ENCODE measurements at places on chromosomes 13 and 19.

GRCh38 chr19:35521124-35521743 is 6.9 kb downstream of the SBSN start:
- DNase-seq = no peak

DNA sequence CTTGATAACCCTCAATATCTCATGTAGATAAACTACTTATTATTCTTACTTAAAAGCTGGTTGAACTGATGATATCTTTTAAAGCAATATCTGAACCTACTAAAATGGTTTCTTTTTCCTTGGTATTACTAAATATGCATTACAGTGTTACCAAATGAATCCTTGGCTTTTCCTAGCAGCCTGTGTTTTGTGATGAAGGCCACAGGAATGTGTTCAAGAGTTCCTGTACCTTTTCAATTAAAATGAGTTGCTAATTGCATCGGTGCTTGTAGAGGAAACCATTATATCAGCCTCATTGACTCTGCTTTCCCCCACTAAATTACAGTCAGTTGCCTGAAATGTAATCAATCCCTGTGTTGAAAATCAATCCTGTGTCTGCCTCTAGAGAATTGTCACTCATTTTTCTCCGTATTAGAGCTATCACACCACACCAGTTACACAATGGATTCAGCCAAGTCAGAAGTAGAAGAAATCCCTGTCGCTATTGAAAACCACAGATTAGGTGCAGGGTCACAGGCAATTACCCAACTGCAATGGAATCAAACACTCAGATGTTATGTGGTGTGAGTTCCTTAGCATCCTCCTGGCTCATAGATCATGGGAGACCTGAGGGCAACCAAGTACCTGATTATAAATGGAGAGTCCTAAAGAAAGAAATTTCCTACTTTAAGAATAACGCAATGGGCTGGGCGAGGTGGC is 13.3 kb downstream of the FAM216B start:
- DNase-seq = no peak

GRCh38 chr13:71448080-71448630 is 418.8 kb downstream of the DACH1 start:
- no peak for DNase-seq

- DNase-seq = no peak
Observed at GRCh38 chr19:16037424-16038195, 38.7 kb upstream of the TPM4 start.

GRCh38 chr13:20848203-20848602 is 54.3 kb downstream of the XPO4 start:
- DNase-seq = no peak

- DNase-seq = no peak
Observed at GRCh38 chr13:78129823-78130222, 211.2 kb upstream of the EDNRB start.

GRCh38 chr13:112729408-112729807 is 39.6 kb downstream of the ATP11A start:
- DNase-seq = no peak

DNA sequence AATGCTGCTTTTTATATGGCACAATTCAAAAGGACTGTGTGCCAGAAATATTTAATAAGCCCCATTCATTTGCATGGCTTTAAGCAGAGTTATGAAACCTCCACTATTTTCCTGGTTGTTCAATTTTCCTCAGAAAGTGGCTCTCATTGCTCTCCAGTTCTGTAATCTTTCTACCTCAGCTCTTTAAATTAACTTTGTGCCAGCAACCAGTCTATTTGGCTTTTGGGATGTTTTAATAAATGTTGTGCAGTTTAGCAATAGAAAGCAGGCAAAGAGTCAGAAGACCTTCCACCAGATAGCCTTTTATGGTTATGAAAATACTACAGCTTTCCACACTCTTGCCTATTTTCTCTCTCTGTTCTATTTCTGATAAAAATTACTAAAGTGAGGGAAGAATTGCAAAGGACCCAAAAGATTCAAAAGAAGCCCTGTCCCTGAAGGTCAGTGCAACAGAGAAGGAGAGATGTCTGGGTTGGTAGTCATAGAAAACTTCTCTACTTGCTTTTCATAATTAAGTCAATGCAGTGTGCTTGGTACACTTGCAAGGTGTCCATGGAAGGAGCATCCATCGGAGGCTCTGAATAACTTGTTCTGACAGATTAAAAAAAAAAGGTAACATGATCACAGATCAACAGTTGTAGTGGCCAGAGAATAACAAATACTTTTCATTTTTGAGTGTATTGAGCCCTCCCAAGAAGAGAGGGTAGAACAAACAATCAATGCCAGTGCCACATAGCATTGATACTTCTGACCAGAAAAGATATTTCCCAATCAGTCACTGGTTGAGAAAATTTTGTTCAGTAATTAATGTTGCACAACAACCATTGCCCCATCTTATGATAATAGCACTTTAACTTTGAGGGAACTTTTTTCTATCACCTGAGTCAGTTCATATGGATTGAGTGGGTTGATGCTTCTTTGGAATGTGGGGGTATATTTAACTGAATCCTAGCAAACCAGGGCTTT is 48.4 kb upstream of the SPRY2 start:
- DNase-seq = no peak

GRCh38 chr19:34678085-34678412 is 571 bp downstream of the ZNF302 start:
- no peak for DNase-seq

DNA sequence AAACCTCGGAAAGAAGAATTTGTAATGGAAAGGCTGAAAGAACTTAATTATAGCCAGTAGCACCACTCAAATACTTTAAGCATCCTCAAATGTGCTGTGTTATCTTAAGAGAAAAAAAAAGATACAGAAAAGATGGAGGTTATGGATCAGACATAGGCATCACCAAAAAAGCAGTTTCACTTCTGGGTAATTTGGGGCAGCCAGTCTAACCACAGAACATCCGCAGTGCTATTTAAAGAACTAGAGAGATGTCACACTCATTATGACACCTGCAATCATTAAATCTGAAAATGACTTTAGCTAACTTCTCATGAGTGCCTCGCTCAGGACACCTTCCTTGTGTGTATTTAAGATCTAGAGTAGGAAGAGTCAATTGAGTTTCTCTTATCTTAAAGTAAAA is 211.8 kb downstream of the RBM26 start:
- DNase-seq = no peak

GRCh38 chr13:61162636-61163035 is 253.0 kb downstream of the PCDH20 start:
- DNase-seq = no peak

DNA sequence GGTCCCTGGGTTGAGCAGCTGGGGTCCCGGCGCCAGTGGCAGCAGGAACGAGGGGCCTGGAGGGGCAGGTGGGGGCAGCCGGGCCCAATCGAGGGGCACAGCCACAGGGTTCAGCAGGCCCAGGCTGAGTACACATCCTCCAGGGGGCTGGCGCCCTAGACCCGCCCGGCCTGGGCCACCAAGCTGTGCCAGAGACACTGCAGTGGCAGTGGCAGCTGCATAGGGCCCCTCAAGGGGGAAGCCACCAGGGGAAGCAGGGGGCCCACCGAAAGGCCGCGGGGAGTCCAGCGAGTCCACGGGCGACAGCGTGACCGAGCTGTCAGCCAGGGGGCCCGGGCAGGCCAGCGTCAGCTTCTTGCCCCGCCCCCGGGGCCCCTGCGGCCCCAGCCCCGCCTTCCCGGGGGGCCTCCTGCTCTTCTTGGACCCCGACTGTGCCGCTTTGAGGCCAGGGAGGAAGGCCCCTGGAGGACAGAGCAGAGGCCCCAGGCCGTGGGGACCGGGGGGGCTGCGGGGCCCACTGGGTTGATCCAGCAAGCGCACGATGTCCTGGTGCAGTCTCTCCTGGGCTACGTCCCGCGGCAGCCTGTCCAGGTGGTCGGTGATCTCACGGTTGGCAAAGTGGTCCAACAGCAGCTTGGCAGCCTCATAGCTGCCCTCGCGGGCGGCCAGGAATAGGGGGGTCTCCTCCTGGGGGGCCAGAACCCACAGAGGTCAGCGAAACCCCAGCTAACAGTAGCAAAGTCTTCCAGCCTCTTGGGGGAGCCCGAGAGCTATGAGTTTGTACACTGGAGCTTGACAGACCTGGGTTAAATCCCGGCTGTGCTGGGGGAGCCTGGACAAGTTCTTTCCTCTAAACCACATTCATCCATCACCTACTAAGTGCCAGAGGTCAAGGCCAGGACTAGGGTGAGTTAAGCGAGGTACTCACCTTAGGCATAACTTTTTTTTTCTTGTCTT is 39.5 kb downstream of the NOTCH3 start:
- DNase-seq = no peak

DNA sequence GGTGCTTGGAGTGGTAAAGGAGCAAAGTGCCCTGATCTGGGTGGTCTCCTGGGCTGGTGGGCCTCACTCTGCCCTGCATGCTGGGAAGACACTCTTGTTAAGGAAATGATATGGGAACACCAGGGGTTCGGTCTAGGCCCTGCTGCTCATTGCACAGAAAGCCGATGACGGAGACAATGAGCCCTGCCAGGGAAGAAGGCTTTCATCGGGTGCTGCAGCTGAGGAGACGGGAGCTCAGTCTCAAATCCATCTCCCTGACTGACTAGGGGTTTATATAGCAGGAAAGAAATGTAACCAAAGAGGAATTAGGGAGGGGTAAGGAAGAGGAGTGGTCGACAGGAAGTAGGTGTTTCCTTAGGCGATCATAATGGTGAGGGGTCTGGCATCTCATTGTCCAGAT is 253.4 kb downstream of the TEX29 start:
- no peak for DNase-seq

DNA sequence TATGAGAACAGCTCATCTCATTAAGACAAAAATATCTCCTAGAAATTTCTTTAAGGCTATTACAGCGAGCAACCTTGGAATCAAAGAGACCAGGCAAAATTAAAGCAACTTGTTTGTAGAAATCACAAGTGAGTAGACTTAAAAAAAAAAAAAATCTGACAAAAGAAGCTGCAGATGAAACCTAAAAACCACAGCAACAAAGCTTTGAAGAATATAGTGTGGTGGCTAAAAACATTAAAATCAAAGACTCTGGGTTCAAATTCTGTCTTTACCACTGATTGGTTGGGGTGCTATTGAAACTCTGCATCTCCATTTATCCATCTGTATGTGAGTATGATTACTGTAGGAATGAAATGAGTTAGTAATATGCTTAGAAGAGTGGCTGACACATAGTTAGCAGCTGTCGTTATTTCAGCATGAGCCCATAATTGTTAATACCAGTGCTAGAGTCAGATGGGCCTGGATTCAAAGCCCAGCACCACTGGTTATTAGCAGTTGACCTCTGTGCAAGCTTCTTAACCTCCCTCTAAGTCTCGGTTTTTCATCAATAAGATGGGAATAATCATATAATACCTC is 157.6 kb downstream of the FOXO1 start:
- DNase-seq = no peak

GRCh38 chr13:100403675-100404074 is 184.9 kb downstream of the GGACT start:
- DNase-seq = no peak

DNA sequence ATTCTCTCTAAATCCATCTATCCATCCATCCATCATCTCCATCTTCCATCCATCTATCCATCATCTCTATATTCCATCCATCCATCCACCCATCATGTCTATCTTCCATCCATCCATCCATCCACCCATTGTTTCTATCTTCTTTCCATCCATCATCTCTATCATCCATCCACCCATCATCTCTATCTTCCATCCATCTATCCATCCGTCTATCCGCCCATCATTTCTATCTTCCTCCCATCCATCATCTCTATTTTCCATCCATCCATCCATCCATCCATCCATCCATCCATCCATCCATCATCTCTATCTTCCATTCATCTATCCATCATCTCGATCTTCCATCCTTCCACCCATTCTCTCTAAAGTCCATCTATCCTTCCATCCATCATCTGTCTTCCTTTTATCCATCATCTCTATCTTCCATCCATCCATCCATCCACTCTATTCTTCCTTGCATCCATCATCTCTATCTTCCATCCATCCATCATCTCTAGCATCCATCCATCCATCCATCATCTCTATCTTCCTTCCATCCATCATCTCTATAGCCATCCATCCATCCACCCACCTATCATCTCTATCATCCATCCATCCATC is 34.7 kb downstream of the NWD1 start:
- no peak for DNase-seq

DNA sequence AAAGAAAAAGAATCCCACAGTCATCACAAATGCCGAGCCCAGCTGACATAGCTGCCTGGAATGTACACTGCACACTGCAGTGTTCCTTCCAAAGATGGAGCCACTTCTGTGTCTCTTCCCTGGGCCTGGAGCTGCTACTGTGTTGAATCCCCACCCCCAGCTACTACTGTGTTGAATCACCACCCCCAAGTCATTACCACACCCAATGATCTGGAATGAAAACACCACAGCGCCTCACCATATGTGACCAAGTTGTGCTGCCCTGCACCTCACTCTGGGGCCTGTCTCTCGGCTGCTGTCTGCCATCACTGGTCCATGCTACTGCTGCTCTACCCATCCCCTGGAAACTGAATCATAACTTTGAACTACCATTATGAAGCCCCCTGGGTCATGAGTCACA is 861.2 kb downstream of the UQCRFS1 start:
- peak; percentile 3 for DNase-seq

- peak; percentile 71 for DNase-seq
Observed at GRCh38 chr13:73338389-73338788, 279.6 kb downstream of the KLF5 start.

GRCh38 chr19:3818466-3818865 is 32.3 kb upstream of the MATK start:
- peak; percentile 65 for DNase-seq

- no peak for DNase-seq
Observed at GRCh38 chr19:34962687-34963572, 1.1 kb downstream of the ZNF792 start.

DNA sequence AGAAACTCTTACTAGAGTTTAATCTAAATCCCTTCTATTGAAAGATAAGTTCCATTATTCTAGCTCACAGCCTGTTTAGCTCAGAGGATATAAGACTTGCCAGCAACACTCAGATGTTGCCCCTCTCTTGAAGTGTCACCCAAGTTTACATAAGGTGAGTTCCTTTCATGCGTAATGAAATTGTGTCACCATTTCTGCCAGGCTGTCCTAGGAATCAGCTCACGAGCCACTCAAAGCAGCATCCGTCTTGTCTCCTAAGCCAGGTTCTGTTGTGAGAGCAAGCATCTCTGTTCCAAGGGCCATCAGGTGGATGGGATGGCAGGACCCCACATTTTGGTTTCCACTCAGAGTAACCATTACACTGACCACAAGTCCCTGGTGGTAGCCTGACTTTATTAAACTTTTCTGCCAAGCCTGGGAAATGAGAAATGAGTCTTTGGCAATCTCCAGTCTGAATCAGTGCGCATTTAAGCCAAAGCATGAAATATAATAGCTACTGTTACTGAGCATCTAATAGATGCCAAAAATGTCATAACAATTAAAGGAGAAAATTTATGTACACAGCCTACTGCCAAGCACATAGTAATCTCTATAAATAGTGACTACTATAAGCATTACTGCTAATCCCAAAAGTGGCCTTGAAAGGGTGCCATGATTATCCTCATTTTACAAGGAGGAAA is 179.6 kb upstream of the MIR17HG start:
- DNase-seq = no peak

Data from brain microvascular endothelial cell (primary cell).